H4 (cell line): ENCODE measurements at places on chromosomes 1 and 21. TPM values are rescaled to one million over a fixed set of nuclear protein-coding genes. Genes with fewer than 3 reads are reported as not detected.

CCDC30 gene
- total RNA-seq, result 0.14 TPM in 1 of 2 replicates, not detected in the other

GRCh38 chr21:37748351-37748750 lies 167.9 kb downstream of the KCNJ6 start:
- DNase-seq, result no peak

BLACAT1 gene
- total RNA-seq, result 0.66 and 0.89 TPM in 2 replicates

DNA sequence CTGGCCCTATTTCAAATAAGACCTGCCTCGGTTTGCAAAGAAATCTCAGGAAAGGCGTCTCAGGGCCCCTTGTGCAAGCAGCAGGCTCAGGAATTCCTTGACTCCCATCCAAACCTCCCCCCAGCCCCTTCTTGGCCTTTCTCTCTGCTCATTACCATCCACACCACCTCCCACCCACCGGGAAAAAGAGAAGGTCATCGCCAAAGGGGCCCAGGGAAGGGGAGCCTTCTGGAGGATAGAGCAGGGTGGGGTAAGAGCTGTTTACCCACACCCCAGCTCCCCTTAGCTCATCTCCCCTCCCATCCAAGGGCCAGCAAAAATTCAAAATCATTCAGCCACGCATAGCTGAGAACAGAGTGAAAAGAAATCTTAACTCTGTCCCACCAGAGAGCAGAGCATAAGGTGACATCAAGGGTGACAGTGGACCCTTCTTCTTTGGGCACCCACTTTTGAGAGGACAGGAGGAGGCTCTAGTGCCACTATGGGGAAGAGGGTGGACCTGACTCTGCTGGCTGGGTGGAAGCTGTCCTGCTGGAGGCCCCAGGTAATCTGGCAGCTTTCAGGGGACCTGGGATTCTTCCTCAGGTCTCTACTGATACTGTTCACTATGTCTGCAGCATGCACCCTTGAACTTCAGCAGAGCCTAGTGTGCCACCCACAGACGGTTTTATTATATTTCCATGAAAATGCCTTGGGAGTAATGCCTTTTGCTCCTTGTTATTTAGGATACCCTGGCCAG lies 3.9 kb upstream of the WNT2B start:
- DNase-seq, result no peak

DNA sequence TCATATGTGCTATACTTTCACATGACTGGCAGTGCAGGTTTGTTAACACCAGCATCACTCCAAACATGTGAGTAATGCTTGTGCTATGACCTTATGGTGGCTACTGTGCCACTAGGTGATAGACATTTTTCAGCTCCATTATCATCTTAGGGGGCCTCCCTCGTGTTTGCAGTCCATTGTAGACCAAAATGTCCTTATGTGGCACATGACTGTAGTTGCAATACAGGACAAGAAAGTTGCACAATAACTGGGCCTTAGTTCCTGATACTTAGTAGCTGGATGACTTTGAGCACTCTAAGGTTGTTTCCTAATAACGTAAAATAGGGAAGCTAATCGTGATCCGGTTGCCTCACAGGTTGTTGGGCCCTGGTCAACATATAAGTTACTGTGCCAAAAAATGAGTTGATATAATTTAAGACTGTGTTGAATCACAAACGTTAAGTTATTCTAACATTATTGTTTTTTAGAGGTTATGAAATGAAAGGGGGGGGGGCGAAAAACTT lies 511 bp upstream of the SNX27 start:
- peak; percentile 33 for DNase-seq

PLPPR5 gene
- 0.04 and 0.06 TPM in 2 replicates for total RNA-seq

DNA sequence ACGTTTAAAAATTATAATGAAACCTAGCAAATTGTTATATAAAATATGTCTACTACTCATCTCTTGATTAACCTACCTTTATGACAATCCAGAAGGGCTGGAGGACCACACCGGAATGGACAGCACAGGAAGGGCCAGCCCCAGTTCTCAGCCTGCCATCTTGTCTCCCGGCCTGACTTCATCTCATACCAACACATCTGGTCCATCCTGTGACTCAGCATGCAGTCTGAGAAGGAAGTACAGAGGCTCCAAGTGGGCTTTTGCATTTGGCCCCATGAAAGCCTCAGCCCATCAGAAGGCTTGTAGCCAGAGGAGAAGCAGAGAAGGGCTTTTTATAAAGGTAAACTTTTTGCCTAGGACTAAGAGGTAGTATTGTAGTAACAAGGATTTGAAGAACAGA lies 436.6 kb downstream of the MRPL39 start:
- DNase-seq, result peak; percentile 27

DNA sequence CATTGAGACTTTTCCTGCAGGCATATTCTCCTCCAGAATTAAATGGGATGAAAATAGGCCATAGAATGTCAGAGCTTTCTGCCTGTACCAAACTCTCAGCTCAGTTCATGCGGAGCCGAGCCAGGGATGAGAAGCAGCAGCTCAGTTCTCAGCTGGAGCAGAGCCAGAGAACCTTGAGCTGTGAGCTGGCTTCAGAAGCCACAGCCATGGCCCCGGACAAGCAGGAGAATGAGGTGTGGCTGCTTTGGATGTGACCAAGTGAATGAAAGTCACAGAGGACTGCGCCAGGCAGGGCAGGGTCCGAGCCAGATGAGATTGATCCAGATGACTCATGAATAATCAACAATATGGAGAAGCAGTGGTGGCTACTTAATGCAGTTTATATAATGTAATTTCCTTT lies 633.8 kb downstream of the NCAM2 start:
- peak; percentile 14 for DNase-seq

DNA sequence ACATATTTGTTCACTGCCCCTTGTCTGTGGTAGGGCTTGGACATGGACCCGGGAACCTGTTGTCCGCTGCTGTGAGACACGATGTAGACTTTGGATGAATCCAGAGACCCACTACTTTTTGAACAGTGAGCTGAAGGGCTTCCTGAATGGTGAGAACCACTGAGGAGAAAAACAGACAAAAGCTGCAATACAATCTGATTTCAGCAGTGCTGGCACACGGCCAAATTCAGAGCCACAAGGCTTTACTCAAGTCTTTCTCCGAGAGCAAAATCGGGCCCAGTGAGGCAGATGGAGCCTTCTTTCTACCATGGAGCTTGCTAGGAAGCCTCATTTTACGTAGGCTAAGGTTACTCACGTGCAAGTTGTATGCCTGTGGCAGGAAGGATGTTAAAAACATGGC lies 197.6 kb downstream of the SIPA1L2 start:
- DNase-seq, result no peak

DNA sequence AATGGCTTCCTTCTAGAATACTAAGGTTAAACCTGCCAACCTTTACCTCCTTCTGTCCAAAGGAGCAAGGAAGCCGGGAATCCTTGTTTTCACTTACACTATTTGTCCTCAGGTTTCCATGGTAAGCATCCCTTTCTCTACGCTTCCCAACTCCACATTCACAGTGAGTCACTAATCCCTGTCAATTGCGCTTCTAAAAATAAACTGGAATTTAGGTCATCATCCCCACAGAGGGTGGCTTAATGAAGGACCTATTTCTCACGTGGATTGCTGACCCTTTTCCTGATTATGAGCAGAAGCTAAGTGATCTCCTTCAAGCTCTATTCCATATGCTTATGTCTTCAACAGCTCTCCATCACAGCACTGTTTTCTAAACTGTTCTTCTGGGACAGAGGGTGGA lies 39.9 kb upstream of the ABCA4 start:
- DNase-seq, result peak; percentile 3

GRCh38 chr1:162187687-162188276 lies 118.3 kb downstream of the NOS1AP start:
- DNase-seq, result no peak

DNA sequence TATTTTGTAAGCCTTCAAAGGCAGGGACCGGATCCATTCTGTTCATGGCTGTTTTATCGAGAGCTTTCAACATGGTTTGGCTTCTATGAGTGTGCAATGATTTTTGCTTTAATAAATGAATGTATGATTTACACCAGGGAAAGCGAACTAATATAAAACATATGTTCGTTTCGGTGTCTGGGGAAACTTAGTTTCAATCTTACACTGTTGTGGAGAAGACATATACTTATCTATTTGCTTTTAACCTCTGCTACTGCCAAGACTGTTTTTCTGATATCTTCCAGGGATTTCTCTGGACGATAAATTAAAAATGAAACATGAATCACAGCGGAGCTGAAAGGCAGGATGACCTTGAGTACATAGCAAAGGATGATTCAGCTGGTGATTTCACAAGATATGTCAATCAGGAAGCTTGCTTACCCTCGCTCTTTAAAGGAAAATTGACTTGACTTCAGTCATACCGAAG lies 14.7 kb upstream of the CYYR1 start:
- no peak for DNase-seq

GRCh38 chr1:203120325-203121153 lies 7.0 kb upstream of the ADORA1 start:
- DNase-seq, result no peak

DUSP23 gene
- 11.0 and 14.8 TPM in 2 replicates for total RNA-seq

- DNase-seq, result no peak
These were observed 167.1 kb downstream of the KCNJ6 start for GRCh38 chr21:37749132-37749531.

DNA sequence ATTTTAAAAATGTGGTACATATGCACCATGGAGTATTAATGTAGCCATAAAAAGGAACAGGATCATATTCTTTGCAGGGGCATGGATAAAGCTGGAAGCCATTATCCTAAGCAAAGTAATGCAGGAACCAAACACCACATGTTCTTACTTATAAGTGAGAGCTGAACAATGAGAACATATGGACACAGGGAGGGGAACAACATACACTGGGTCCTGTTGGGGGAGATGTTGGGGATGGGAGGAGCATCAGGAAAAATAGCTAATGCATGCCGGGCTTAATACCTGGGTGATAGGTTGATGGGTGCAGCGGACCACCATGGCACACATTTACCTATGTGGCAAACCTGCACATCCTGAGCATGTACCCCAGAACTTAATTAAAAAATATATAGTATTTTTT lies 352.5 kb upstream of the KAZN start:
- DNase-seq, result no peak
